ENCODE measurements at places on chromosomes 5 and 9.

GRCh38 chr5:55597014-55597981, 62.5 kb upstream of the PLPP1 start:
- no peak for DNase-seq

DNA sequence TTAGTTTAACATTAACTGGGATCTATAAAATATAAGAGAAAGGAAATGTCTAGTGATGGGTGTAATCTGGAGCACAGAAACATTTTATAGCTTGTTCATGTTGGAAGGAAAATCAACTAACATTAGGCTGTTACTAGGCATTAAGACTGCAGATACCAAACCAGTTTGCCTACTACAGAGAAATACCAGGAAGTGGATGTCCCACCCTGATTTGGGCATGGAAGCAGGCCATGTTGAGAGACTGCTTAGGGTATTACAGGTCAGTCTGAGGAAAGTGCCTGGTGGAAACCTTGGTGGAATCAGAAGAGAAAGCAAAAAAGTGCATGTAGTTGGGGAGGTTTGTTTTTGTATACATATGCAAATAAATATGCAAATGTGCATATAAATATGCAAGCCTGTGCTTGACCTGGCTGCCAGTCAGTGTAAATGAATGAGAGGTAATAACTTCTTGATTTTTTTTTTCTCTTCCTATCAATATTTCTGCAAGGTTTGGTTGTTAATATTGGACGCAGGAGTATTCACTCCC, 9.6 kb upstream of the CCDC112 start:
- DNase-seq = no peak

- DNase-seq = no peak
Measured at GRCh38 chr9:28365020-28365640, 791.8 kb upstream of the C9orf72 start.

- no peak for DNase-seq
Measured at GRCh38 chr5:82984786-82985735, 92.1 kb downstream of the TMEM167A start.

- DNase-seq = no peak
Measured at GRCh38 chr5:11918463-11919045, 14.3 kb upstream of the CTNND2 start.

GRCh38 chr5:41793141-41793770, 77.0 kb downstream of the OXCT1 start:
- DNase-seq = peak; percentile 22

- no peak for DNase-seq
Measured at GRCh38 chr9:105206496-105206820, 38.0 kb upstream of the SLC44A1 start.

DNA sequence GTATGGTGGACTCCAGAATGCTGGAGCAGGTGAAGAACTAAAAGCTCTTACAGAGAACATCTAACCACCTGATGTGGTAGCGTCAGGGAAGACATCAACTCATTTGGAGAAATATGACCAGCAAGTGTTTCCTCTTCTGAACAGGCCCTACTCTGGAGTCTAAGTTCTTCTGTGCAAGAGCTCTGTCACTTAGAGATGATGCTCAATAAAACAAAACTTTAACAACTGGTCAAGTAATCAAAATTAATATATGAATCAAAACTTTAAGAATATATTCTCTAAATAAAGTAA, 85.8 kb downstream of the CYFIP2 start:
- no peak for DNase-seq

DNA sequence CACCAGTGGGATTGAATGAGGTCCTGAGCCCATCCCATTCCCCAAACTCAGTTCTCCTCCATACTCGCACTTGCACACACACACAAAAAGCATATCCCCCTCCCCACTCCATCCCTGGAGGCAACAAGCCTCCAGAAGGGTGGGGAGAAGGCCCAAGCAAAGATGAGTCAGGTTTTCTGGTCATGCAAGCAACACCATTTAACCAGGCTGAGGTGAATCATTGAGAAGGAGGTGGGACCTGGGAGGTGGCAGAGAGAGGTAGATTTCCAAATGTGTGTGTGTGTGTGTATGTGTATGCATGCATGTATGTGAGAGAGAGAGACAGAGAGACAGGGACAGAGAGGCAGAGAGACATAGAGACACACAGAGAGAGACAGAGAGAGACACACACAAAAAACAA, 185.2 kb upstream of the TRIM32 start:
- DNase-seq = no peak

DNA sequence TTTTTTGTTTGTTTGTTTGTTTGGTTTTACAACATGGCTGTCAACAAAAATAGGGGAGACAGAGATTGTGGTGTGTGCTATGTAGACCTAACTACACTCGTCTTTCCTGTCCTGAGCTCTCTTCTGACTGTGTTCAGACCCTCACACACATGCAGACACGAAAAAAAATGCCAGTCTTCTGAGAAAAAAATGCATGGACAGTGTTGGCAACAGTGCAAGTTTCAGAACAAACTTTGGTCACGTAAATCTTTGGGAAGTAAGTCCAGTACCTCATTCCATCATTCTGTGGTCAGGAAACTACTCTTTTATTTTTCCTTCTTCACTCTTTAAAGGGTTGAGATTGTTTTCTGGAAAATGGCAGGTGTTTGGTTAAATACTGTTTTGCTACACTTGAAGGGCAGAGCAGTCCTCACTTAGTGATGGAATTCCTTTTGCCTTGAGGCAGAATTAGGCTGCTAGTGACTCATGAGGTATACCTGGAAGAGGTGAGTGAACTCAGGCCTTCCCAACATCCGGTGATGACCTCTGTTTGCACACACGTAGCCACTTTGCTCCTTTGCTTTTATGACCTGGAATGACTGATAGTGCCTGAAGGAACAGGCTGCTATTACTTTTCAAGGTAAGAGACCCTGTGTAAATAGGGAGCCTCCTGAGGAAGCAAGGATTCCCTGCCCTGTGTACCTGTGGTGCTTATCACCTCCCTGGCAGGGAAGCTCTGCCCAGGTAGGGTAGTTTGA, 81.6 kb upstream of the TNFAIP8 start:
- DNase-seq = no peak

DNA sequence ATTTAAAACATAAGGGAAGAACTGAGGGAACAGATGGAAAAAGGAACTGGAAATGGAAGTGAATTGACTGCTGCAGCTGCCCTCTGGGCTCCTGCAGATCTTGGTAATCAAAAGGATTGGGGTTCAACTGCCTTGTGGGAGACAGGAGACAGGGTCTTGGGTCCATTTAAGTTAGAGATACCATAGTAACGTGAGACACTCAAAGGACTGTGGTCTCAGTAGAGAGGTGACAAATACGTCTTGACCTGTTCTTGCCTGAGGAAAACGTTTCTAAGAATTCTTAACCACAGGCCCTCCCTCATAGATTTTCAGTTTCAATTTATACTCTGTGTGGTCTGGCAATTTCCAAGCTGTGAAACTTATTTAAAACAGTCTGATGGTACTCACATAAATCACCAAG, 100.8 kb upstream of the DHFR start:
- DNase-seq = no peak

DNA sequence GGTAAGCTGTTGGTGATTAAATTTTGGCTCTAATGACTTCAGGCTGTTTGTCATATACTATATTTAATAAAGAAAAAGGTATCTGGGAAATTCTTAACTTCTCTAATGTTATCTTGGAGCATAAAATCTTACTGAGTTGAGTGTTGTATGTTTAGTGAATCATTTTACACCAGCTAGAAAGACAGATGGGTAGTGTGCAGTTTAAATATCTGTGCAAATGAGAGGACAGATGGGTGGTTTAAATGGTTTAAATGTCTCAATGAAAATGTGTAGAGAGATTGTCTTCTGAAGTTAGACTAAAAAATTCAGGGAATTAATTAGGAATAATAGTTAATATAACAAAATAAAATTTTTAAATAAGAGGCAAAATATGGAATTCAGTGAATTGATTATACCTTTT, 114.5 kb downstream of the FER start:
- no peak for DNase-seq

DNA sequence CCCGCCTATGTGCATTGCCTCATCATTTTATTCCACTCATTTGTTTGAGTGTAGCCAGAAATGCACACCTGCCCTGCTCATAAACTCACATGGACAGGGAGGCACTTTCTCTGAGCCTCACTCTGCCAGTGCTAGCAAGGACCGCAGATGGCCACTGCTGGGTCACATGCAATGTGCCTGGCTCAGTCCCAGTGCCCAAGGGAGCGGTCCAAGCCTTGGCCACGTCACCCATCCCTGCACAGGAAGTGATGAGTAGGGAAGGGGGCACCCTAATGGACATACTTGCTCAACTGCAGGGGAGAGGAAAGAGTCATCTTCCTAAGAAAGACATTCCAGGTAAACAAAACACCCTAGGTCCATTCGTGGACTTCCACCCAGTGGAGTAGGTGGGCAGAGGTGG, 630.9 kb downstream of the IRX1 start:
- DNase-seq = no peak

- no peak for DNase-seq
Measured at GRCh38 chr9:114592356-114592755, 4.8 kb downstream of the ATP6V1G1 start.

GRCh38 chr5:150167908-150168307, 1.3 kb downstream of the CDX1 start:
- DNase-seq = no peak

DNA sequence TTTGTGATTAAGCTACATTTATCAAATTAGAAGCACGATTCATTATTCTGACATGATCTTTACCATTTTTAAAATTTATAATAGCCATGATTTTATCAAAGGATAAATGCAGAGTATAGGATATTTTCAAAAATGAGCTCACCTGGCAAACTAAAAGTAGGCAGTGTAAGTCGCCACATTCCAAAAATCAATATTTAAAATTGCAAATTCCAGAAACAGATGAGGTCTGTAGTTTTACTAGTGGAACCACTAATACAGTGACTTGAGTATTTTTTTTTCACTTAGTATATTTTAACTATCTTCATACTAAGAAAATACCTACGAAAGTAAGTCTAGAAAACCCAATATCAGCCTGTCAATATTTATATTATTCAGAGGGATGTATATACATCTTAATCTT, 164.2 kb downstream of the PDE4D start:
- no peak for DNase-seq

DNA sequence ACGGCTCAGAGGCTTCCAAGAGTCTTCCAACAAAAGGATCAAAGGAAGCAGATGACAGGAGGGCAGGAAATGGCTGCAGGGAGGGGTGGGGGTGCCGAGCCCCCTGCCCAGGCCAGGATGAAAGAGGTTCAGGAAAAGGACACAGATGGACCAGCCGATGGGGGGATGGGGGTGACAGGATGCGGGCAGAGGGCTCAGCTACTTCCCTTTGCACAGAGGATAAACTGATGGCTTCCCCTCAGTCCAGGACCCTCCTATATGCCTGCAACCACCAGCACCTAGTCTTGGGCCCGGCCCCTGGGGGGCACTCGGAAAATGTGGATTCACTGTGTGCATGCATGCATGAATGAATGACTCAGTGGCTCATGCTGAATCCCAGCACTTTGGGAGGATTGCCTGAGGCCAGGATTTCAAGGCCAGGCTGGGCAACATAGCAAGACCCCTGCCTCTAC, 148.2 kb downstream of the C9orf50 start:
- DNase-seq = no peak

DNA sequence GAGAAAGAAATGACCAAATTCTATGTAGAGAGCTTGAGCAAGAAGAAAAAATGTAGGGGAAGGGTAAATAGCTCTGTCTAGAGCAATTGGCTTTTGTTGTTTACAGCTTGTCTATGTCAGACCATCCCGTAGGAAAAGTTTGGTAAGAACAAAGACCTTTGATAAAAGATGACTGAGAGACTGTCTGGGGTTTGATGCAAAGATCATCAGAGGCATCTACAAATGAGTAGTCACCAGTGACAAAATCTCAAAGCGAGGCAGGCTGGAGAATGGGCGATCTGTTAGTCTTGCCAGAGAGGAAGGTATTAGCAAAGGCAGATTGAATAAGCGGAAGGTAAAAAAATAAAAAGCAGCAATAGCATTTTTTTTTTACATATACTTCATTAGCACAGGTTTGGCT, 125.0 kb upstream of the RASGRF2 start:
- no peak for DNase-seq

DNA sequence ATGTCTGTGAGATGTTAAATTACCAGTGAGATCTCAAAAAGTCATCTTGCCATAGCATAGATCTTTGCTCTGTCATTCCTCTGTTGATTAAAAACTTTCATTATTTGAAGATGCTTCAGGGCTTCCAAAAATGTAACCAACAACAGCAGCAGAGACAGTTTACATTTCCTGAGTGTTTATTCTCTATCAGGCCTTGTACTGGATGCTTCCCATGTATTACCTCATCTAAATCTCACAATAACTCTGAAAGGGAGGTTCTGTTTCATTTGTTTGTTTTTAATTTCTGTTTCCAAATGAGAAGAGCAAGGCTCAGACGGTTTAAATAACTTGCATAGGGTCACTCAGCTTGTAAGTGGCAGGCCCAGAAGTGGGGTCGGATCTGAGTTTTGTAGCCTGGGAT, 45.2 kb downstream of the MRRF start:
- no peak for DNase-seq

- DNase-seq = no peak
Measured at GRCh38 chr5:150860246-150860821, 14.0 kb downstream of the IRGM start.

GRCh38 chr5:135156715-135157404, 122.8 kb upstream of the PITX1 start:
- DNase-seq = no peak

- DNase-seq = no peak
Measured at GRCh38 chr9:106970219-106970975, 107.4 kb downstream of the ZNF462 start.

GRCh38 chr5:32265902-32266301, 46.8 kb downstream of the MTMR12 start:
- DNase-seq = no peak

GRCh38 chr9:94999832-95000231, 273.3 kb downstream of the AOPEP start:
- no peak for DNase-seq

DNA sequence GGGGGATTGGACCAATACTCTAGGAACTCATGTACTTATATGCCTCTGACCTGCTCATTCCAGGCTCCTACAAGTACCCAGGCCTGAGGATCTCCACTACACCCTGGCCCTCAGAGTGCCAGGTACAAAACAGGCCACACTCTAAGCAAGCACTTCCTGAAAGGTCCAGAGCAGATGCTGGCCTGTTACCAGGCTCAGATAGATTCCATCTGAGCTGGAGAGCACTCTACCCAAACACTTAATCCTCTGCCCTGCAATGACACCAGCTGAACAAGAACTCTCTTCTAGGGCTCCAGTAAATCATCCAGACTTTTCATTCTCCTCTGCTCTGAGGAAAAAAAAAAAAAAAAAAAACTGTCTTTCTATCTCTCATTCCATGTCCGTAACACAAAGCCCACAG, 2.9 kb downstream of the P4HA2 start:
- no peak for DNase-seq

- no peak for DNase-seq
Measured at GRCh38 chr9:137456061-137456863, 2.9 kb downstream of the NSMF start.

DNA sequence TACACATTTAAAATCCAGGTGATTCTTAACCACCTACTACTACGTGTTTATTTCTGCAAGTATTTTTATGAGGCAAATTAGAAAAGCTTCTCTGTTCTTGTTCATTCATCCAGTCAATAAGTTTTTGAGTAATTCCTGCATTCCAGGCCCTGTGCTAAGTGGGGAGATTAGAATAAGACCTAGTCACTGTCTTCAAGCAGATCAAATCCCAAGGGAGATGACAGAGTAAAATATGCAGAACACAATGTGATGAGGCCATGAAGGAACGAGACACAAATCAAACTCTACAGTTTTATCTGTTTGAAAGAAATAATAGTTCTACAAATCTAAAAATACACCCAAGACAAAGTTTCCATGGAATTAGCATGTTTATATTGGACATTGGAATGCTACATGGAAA, 158.8 kb downstream of the CEP120 start:
- DNase-seq = no peak
